ENCODE measurements at places on chromosomes 13 and 19.

- DNase-seq = no peak
These were observed 142.3 kb upstream of the ARGLU1 start for GRCh38 chr13:106710266-106710665.

DNA sequence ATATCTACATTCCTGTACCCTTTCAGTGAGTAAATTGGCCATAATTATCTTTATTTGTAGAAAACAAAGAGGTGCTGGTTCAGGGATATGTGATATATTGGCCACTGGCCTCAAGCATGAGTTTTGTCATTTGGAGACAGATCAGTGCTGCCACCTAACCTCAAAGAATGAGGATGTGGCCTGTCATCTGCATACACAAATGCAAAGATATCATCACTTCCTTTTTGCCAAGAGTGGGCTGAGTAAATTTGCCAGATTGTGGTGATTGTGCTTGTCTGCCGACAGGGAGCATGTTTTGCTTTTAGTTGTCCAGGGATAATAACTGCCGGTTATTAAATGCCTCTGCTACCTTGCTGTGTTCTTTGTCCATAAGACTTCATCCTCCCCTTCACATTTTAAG is 44.2 kb downstream of the WASF3 start:
- no peak for DNase-seq

DNA sequence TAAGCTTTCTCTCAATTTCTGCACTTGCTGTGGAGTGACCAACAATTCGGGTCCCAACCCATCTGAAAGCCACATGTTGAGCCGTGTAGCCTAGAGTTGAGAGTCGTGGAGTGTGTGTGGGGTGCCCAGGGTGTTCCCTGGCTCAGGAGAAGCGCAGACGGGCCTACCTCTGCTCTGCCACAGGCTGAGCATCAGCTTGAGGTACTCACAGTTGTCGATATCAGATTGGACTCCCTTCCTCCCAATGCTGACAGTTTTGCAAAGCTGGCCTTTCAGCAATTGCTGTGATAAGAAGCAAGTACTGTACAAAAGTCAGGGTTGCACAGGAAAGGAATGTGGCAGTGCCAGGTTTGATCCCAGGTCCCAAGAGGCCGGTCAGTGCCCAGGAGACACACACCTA is 133.4 kb upstream of the SPACA7 start:
- no peak for DNase-seq

- no peak for DNase-seq
These were observed 19.6 kb upstream of the GTF2F2 start for GRCh38 chr13:45100573-45101262.

DNA sequence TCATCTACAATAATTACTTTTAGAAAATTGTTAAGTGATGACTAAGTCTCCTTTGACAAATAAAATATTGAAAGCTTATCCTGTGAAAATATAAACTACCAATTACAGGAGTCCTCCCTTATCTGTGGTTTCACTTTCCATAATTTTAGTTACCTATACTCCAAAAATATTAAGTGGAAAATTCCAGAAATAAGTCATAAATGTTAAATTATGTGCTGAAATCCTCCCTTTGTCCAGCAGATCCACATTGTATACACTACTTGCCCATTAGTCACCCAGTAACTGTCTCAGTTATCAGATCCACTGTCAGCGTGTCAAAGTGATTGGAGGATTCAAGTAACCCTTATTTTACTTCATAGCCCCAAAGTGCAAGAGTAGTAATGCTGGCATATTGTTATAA is 98.1 kb downstream of the SERP2 start:
- no peak for DNase-seq

DNA sequence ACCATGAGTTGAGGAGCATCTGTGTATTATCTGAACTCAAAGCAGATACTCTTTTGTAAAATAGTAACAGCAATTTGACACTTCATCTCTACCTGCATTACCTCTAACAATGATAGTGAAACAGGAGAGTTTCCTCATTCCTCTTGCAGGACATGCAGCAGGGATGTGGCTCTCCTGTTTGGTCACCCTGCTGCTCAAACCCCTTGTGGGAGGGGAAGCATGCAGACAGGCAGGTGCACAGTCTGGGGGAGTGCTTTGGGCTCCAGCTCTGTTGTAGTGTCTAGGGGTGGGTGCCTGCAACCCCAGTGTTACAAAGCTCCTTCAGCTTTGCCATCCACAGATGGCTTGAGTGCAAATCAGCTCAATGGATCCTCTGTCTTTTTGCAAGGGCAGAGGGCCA is 827.6 kb downstream of the DACH1 start:
- DNase-seq = no peak

DNA sequence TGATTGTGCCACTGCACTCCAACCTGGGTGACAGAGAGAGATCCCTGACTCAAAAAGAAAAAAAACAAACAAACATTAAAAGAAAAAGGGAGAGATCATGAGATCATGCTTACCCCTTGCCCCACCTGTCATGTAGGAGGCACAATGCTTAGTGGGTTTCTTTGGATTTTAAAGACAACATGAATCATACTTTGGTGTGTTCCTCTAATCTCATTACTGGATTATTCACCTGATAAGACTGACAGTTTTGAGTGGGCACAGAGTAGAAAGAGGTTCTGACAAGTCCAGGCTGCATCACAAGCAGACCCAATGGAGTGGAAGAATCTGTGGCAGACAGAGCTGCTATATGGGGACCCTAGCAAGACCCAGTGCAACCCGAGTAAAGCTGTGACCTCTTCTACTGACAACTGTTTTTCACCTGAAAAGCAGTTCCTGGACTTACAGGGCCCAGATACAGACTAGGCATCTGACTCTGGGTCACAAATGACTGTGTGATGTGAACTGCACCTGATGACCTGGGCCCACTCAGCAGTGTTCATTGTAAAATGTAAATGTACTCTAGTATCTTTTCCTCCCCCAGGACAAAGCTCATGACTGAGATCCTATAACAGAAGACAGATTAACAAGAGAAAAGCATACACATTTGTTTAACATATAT is 28.9 kb upstream of the USP12 start:
- DNase-seq = no peak

- DNase-seq = no peak
These were observed 30.2 kb downstream of the COG6 start for GRCh38 chr13:39685652-39686051.

Measured in LoVo (cell line).